ENCODE measurements at places on chromosomes 1 and 21.

- no peak for DNase-seq
These were observed 824.9 kb downstream of the AMY1C start for GRCh38 chr1:104574620-104575019.

GRCh38 chr1:30049748-30050296 is 673.6 kb downstream of the MATN1 start:
- no peak for DNase-seq

DNA sequence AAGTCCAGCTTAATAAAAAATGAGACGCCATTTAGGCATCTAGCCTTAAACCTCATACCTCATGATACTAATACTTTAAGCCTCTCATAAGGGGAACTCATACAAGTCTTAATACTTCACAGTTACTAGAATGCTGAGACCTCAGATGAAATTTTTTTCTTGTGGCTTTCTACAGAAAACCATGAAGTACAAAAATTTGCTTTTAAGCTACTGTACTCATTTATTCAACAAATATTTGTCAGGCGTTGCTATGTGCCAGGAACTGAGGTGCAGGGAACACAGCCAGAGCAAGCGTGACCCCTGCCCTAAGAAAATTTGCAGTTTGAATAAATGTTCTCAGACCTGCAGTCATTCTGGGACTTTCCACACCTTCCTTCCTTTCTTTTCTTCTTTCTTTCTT is 150.6 kb downstream of the MRPL39 start:
- no peak for DNase-seq

GRCh38 chr1:93235261-93235660 is 54.7 kb downstream of the CCDC18 start:
- DNase-seq, result no peak

All from ELF-1 (cell line).